ENCODE measurements at places on chromosomes 1 and 21.

DNA sequence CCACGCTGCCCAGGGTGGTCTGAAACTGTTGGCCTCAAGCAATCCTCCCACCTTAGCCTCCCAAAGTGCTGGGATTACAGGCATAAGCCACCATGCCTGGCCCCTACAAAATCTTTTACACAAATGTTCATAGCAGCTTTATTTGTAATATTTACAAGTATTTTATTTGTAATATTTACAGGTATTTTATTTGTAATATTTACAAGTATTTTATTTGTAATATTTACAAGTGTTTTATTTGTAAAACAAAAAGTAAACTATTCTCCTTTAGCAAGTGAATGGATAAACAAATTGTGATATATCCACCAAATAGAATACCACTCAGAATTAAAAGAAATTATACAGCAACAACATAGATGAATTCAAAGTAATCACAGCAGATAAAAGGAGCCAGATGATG is 11.4 kb upstream of the FNBP1L start:
- no peak for DNase-seq

DNA sequence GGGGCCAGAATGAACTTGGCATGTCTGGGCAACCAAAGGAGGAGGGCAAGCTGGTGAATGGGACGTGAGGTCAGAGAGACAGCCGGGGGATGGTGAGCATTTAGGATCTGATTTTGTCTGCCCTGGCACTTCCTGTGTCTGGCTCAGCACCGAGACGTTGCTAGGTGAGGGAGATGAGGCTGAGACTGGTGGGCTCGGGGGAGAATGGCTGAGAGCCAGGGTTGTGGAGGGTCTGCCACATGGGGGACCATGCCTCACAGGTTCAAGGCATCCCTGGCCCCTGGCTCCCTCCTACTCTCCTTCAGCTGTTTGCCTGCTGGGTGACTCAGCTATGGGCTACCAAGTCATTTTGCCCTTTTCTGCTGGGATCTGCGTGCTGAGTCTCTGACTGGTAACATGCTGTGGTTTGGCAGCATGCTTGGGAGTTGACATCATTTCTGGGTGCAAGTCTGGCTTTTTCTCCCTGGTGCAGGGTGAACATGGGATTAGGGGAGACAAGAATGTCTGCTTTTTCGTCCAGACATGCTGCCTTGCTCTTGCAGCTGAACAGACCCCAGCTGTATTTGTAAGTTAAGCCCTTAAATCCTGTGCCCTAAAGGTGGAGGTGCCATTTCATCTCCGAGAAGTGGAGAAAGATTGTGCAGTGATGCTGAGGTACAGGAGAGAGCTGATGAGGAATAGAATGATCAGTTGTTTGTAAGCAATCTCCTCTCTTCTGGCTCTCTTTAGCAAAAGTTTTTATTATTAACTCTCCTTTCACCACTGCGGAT is 17.6 kb downstream of the GALNT2 start:
- peak; percentile 94 for DNase-seq

GRCh38 chr1:10204003-10204642 is 6.2 kb upstream of the KIF1B start:
- DNase-seq = no peak

DNA sequence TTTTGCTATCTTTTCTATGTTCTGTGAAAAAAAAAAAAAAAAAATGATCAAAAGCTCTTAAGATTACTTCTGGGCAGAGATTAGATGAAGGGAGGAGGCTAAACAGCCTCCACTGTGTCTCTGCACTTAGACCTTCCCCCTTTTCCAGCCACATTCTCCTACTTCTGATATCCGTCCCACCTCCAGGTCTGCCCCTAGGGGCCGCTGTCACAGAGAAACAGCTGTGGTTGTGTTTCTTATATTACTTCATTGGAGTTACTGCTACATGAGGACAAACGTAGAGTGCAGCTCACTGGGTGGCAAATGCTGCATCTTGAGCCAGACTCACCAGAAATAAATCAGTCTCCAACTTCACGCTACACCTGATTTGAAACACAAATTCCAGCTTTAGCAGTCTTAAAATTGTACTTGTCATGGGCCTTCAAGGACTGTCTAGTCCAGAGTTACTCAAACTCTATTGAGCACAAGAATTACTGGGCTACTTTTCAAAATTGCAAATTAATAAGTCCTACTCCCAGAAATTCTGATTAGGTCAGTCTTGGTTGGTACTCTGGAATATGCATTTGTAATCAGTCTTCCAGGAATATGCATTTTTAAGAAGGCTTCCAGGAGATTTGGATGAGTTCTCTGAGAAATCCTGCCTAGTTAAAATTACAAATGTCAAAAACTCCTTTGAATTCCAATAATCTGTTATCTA is 125.2 kb upstream of the PTBP2 start:
- DNase-seq = no peak

GRCh38 chr1:35288761-35289160 is 20.3 kb downstream of the ZMYM4 start:
- DNase-seq = no peak

DNA sequence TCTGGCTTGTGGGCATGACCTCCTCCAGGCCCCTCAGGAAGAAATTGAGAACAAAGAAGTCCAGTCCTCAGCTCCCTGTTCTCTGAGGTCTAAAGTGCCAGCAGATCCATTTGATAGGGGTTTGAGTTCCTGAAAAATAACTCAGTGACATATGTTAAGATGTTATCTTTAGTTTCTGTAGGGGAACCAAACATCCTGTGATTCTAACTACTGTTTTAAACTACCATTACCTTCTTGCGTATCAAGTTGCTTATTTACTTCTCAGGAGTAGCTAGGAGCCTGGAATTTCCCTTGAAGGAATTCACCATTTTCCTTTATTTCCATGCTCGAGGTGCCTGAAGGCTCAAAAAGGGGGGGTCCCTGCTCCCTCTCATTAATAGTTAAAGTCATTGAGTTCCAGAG is 18.8 kb upstream of the LIN9 start:
- DNase-seq = no peak

GRCh38 chr1:185564816-185565215 is 169.4 kb upstream of the HMCN1 start:
- DNase-seq = no peak

- DNase-seq = no peak
Measured at GRCh38 chr1:40078512-40079333, 18.3 kb downstream of the PPT1 start.

DNA sequence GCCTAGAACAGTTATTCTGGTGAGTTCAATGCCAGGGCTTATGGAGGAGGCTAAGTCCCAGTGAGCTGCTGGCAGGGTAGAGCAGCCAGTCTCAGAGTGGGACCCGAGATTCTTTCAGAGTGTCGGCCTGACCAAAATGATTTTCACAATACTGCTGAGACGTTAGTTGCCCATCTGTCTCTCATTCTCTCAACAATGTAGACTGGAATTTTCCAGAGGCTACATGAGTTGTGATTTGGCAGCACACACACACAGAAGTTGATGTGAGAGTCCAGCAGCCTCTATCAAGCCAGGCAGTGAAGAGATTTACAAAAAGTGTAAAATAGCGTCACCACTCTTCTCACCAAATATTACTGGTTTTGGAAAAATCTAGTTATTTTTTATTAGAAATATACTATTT is 21.7 kb downstream of the CACNA1S start:
- no peak for DNase-seq

GRCh38 chr1:67700692-67701410 is 15.8 kb downstream of the GADD45A start:
- DNase-seq = no peak

DNA sequence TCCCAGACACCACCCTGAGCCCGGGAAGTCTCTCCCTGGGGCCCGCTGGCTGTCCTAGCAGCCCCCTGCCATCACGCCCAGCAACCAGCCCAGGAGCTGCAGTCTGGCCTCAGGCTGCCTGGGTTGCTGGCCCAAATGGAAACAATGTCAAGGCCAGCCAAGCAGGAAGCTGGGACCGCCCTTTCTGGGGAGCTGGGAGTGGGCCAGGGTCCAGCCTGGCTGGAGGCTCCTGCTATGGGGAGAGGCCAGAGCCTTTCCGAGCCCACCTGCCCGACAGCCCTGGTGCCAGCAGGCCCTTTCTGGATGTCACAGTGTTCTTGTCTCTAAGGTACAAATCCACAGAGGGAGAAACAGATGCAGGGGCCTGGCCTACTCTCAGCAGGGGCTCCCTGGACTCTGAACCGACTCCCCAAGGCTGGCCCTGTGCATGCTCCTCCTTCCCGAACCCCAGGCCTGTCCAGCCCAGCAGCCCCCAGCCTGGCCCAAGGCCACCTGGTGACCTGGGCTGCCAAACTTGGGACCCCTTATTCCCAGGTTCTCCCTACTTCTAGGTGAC is 1.2 kb upstream of the MMEL1 start:
- DNase-seq = no peak

DNA sequence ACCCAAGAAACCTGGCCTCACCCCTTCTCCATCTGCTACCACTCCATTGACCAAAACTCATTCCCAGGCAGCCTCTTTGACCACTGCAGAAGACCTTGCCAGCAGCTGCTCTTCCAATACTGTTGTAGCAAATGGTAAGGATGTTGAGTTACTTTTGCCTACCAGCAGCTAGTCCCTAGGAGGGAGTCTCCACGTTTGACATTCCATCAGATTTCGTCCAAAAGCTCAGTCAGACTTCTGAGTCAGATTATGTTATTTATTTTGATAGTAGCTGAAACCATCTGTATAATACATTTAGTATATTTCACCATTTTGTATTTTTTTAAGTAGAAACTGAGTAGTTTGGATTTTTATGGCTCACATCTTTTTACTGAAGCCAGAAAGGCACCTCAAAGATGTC is 51.5 kb upstream of the WNT2B start:
- no peak for DNase-seq

DNA sequence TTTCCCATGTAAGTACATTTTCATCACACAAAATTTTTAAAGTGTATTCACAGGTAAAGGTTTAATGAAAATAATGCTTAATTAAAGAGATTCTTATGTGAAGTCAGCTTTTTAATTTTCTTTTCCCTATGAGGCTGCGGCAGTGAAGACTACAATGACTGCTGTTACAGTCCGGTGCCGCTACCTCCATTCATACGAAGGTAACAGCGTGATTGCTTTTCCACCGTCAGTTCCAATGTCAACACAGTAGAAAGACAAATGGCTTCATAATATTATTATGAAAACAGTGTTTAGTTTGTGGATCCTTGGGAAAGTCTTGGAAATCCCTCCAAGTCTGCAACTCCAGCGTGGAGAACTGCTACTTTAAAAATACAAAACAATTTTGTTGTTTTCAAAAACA is 254.9 kb upstream of the NRIP1 start:
- DNase-seq = no peak

DNA sequence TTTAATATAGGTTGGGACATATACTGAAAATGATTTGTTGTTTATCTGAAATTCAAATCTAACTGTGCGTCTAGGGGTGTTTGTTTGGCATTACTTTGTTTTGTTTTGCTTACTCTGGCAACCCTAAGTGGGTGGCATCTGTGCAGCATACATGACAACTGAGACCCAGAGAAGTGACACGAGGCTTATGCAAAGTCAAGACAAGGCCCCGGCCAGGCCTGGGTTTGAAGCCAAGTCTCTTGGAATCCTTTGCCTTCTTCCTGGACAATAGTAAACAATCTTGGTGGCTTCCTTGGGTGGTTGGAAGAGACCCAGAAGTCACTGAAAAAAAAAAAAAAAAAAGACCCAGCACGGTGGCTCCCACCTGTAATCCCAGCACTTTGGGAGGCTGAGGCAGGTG is 197.6 kb upstream of the TMEM51 start:
- no peak for DNase-seq

- no peak for DNase-seq
Measured at GRCh38 chr1:47781171-47781959, 215.8 kb downstream of the TRABD2B start.
